ENCODE measurements at places on chromosomes 5 and 9. TPM values are rescaled to one million over a fixed set of nuclear protein-coding genes. Genes with fewer than 3 reads are reported as not detected.

DNA sequence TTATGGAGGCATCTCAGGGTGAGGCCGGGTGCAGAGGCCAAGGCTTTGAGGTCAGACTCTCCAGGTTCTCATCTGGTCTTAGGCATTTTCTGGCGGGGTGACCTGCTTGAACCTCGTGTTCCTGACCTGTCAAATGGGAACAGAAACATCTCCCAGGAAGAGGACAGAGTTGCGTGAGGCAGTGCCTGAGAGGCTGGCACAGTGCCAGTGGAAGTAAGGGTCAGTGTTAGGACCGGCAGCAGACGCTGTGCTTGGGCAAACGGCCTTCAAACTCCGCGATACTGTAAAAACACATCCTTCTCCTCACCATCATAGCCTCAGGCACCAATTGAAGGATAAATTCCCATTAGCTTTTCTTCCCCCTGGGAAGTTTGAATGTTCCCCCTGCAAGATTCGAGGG is 55.6 kb upstream of the FCN2 start:
- no peaks in the 10 kb centered on the region for H3K36me3 ChIP-seq
- H3K27me3 ChIP-seq, result no peaks in the 10 kb centered on the region
- no peak for DNase-seq
- no peaks in the 10 kb centered on the region for H3K4me1 ChIP-seq

DNA sequence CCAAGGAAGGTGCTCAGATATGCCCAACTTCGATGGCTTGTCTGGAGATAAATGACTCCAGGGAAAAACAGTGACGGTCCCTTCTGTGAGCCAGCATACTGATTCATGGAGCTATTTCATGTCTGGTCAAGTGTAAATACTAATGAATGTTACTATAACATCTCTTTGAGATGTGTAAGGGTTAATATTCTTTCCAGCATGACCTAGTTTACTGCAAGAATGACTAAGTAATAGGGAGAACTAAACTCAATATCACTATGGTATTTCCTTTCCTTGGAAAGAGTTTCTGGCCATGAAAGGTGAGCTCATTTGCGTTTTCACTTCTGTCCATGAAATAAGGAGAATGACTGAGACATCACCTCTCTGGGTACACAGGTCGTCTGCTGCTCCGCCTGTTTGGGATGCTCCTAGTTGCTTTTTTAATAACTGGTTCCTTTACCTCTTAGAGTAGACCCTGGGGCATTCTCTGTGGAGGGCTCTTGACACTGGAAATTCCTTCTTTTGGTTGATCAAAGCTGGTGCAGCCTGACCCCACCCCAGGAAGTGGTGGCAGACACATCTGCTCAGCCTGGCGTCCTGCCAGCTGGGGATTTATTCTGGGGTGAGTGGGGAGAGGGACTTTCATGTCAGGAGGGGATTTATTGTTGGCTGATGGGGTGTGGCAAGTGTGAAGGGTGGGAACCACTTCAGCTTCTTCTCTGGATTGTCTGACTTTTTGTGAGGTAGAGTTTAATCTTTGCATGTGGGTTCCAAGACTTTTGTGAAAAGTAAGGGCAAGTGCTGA is 250.0 kb upstream of the MPDZ start:
- H3K4me1 ChIP-seq, result no peaks in the 10 kb centered on the region
- H3K27ac ChIP-seq, result no peak overlapping the region
- H3K36me3 ChIP-seq, result peaks cover 2% of the 10 kb centered on the region
- no peak overlapping the region for H3K4me3 ChIP-seq
- no peak for DNase-seq

- peaks cover 87% of the 10 kb centered on the region for H3K4me1 ChIP-seq
- H3K36me3 ChIP-seq, result peaks cover 24% of the 10 kb centered on the region
- peak overlapping the region; percentile 97 for H3K27ac ChIP-seq
- no peak for DNase-seq
- H3K4me3 ChIP-seq, result peak overlapping the region; percentile 80
These were observed 11.1 kb downstream of the TTC39B start for GRCh38 chr9:15295761-15296405.

- peaks cover 2% of the 10 kb centered on the region for H3K36me3 ChIP-seq
- H3K4me3 ChIP-seq, result peak overlapping the region; percentile 71
These were observed 31.9 kb downstream of the ARSB start for GRCh38 chr5:78953092-78953800.

DNA sequence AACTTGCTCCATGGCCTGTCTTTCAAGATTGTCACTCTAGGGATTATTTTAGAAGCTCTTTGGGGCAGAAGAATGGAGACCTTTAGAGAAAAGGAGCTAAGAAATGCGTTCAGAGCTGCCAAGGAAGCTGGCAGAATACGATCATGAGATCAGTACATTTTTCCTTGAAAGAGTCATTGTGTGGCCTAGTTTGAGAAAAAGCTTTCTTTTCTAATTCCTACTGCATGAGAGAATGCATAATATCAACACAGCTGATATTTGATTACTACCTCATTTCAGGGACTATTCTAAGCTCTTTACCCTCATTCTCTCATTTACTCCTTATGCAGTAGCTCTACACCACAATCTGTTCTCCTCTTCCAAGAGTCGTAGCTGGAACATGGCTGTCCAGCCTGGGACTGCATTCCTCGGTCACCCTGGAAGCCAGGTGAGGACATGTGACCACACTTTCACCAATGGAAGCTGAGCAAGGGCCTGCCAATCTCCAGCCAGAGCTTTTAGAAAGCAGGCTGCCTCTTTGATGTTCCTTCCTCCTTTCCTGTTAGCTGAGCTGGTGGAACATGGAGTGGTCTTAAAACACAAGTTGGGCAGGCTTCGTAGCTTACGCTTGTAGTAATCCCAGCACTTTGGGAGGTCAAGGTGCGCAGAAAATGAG is 99.3 kb upstream of the LHFPL2 start:
- H3K4me3 ChIP-seq, result no peak overlapping the region
- DNase-seq, result no peak
- peaks cover 23% of the 10 kb centered on the region for H3K27me3 ChIP-seq
- no peak overlapping the region for H3K27ac ChIP-seq
- no peaks in the 10 kb centered on the region for H3K36me3 ChIP-seq

DNA sequence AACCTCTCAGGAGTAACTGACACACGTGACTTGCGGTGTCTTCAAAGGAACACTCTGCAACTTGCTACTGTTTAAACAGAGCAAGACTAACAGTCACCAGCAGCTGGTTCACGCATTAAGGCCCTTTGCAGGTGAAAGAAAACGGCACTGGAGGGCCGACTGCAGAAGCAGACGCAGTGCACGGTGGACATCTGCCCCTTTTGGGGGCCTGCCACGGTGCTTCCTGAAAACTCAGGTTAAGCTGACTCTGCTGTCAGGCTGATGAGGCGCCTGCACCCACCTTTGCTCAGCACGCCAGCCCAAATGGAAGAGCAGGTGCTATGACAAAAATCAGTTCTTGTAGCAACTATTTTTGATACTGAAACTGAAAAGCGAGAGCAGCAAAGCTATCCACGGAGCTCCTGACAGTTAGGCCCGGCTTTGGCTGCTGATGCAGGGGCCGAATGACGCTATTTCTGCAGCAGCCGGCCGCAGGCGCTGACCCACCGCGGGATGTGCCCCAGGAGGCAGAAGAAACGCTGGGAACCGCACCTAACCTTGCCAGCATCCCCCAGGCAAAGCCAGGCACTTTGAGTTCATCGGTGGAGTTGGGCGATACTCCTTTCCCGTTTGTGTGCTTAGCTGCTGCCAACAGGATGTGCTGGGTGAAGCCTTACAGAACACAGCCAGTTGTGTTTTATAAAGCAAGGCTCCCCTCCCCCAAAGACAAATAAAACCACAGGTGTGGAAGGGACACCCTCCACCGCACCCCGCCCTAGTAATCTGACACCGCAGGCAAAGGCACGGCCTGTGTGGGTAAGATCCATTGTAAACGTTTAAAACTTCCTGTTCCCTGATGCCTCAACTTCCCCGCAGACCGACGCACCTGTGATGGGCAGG is 21.1 kb upstream of the TERT start:
- DNase-seq, result peak; percentile 52
- no peaks in the 10 kb centered on the region for H3K27me3 ChIP-seq
- peak overlapping the region; percentile 91 for H3K27ac ChIP-seq
- peaks cover 64% of the 10 kb centered on the region for H3K4me1 ChIP-seq

GRCh38 chr5:140111859-140112551 is 1.9 kb upstream of the PURA start:
- no peak for DNase-seq
- peaks cover 69% of the 10 kb centered on the region for H3K4me1 ChIP-seq

DNA sequence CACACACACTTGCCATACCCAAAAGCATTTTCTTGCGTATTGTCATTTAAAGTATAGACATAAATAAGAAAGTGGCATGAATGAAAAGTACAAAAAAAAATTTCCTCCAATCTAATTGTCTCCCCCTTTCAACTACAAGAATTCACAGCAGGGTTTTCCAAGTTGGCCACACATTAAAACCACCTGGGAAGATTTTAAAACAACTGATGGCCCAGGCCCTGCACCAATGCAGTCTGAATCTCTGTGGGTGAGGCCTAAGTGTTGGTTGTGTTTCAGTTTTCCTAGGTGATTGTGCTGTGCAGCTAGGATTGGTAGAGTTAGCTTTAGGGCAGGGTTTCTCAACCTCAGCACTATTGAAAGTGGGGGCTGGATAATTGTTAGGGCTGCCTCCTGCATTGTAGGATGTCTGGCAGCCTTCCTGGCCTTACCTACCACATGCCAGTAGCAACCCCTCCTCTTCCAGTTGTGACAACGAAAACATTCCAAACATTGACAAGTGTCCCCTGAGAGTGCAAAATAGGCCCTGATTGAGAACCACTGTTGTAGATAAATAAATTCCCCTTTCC is 337.1 kb downstream of the KIAA0825 start:
- no peak for DNase-seq
- no peak overlapping the region for H3K27ac ChIP-seq
- H3K4me1 ChIP-seq, result no peaks in the 10 kb centered on the region
- no peaks in the 10 kb centered on the region for H3K27me3 ChIP-seq
- no peak overlapping the region for H3K4me3 ChIP-seq
- no peaks in the 10 kb centered on the region for H3K36me3 ChIP-seq

Gene FYB1
- 127 TPM for total RNA-seq

Gene SLC1A3
- total RNA-seq, result 1.5 TPM

Gene DND1
- total RNA-seq, result 3.7 TPM

All from activated T-cell treated with anti-CD3 and anti-CD28 coated beads, Interleukin-2, amount 50 U/mL, for 72 hours (primary cell).